ENCODE measurements at places on chromosomes 16 and 17.

GRCh38 chr17:58202859-58203258 is 10.3 kb downstream of the EPX start:
- DNase-seq = no peak

- DNase-seq = no peak
Observed at GRCh38 chr17:4040784-4041183, 76.5 kb upstream of the ATP2A3 start.

DNA sequence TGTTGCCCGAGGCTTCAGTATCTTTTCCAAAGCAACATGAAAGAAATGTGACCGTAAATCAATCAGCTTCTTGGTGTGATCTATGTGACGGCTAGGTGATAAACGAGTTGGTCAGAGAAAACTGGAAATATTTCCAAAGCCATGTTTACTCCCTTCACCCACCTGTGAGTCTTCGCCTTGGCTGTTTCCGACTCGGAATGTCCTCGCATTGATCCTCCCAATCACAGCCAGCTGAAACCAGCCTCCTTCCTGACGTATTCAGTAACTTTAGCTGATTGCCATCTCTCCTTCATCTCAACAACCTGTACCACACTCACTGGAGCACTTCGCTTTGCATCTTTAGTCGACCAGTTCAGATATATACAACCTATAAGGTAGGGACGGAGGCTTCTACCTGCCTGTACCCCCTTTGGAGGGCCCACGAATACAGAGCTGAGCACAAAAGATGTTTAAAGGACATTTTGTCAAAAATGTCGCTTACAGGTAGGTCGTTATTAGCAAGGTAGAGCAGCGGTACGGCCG is 705 bp downstream of the KRABD2 start:
- DNase-seq = no peak

DNA sequence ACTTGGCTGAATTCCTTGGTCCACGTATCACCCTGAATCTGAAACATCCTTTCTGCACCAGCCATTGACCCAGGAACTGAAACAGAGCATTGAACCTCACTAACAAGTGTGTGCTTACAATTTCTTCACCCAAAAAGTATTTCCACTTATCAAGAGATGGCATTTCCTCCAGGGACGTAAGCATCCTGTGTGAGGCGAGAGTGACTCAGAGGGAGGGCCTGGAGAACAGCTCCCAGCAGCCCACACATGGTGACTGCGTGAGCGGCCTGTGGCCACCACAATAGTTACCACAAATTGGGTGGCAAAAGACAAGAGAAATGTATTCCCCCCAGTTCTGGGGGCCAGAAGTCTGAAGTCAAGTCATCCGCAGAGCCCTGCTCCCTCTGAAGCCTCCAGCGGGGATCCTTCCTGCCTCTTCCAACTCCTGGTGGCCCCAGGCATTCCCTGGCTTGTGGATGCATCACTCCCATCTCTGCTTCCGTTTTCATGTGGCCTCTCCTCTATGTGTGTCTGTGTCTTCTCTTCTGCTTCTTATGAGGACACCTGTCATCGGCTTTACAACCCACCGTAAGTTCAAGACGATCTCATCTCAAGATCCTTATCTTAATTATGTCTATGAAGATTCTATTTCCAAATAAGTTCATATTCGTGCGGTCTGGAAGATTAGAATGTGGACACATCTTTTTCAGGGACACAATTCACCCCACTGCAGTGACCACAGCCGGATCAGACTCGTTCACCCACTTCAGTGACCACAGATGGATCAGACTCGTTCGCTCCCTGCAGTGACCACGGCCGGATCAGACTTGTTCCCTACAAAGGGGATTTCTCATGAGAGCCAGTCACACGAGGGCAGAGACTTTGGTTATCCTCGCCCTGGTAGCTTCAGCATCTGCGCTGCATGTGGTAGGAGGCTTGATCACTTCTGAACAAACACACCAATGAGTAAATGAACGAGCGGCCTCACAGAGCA is 122.6 kb upstream of the FOXF1 start:
- DNase-seq = peak; percentile 89

GRCh38 chr17:81432941-81433340 is 37.7 kb downstream of the BAHCC1 start:
- DNase-seq = no peak

GRCh38 chr16:7419441-7419840 is 86.8 kb downstream of the RBFOX1 start:
- DNase-seq = no peak

- DNase-seq = no peak
Observed at GRCh38 chr17:37092701-37093100, 143.9 kb downstream of the AATF start.

- no peak for DNase-seq
Observed at GRCh38 chr16:84360170-84360569, 8.2 kb upstream of the ATP2C2 start.
